ENCODE measurements at places on chromosomes 2 and 18.

GRCh38 chr2:24814516-24814915 is 21.3 kb downstream of the CENPO start:
- no peak for DNase-seq

DNA sequence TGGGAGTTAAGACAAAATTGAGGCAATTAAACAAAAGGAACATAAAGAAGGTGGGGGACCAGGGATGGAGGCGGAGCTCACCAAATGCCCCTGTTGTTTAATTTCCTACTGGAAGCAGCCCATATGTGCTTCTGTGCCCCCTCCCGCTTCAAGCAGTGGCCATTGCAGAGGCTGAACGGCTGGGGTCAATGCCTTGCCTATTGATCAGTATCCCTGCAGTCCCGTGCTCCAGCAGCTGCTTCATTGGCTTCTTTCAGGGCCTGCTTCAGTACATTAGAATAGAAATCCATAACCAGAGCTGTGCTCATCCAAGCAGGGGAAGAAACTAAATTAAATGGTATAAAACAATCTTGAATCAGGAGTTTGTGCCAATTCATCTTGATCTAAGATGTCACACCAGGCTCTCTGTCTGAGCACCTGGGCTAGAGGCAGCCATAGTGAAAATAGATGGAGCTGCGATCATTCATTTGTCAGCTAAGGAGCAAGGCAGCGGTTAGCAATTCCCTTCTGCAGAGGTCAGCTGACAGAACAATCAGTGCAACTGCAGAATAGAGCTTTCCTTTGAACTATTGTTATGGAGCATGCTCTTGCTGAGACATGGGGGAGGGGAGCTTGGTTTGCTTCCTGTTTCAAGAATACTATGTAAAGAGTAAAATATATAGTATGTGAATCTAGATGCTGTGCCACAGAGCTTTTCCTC is 222.4 kb downstream of the WDR7 start:
- no peak for DNase-seq

GRCh38 chr2:2266699-2267449 is 64.2 kb downstream of the MYT1L start:
- DNase-seq = no peak

DNA sequence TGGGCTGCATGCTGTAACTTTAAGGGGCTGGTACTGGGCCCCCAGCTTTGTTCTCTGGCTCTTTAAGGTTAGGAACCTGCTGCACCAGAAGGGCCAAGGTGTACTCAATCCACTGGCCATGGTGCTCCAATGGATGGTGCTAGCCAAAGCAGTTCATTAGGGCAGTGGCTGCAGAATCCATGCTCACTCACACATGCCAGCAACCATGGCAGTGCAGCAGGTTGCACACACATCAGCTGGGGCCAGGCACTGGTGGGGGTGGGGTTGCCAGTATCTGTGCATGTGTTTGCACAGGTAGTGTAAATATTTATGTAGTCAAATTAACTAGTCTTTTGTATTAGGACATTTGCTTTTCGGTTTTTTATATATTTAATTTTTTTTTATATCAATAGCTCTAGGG is 228.3 kb upstream of the EPC2 start:
- no peak for DNase-seq

- DNase-seq = no peak
Measured at GRCh38 chr2:233189025-233189424, 62.4 kb upstream of the ATG16L1 start.

GRCh38 chr18:74499633-74500032 is 3.5 kb downstream of the CNDP2 start:
- no peak for DNase-seq

GRCh38 chr2:218221000-218221399 is 4.0 kb downstream of the ARPC2 start:
- DNase-seq = no peak

DNA sequence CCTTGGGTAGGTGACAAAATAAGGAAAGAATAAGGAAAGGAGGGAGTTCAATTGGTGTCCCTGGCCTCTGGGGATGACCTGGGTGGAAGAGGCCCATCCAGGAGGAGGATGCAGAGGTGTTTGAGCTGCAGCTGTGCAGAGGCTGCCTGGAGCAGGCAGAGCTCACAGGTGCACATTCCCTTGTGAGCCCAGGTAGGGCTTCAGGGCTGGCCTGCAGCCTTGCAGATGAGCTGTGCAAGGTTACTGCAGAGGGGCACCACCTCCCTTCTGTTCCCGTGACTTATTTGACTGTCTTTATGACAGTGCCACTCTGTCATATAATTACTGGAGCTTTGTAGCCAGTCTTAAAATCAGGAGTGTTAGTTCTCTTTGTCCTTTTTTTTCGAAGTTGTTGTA is 263.2 kb upstream of the HS6ST1 start:
- DNase-seq = no peak

- DNase-seq = no peak
Measured at GRCh38 chr2:217437290-217437870, 565.4 kb downstream of the TNS1 start.

GRCh38 chr2:240997856-240998705 is at the start of gene SNED1:
TSS of gene SNED1 (plus strand) at chr2:240998618. CDS start at chr2:240998838, 220 bp downstream.
- DNase-seq = no peak

DNA sequence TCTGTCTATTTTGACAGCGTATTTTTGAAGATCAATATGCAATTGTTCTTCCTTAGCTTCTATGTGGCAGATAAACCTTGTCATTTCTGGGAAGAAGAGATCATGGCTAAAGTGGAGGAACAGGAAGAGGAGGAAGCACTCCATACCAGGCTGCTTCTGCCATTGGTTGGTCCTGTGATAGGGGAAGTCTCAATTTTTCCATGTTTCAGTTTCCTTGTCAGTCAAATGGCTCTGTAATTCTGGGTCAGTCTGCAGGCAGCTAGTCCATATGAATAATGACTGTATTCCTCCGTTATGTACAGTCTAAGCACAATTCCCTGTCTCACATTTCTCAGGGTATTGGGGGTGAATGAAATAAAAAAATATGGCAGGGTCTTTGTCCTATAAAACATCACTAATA is 277.6 kb upstream of the CXCR4 start:
- no peak for DNase-seq

GRCh38 chr2:217562871-217563480 is 439.8 kb downstream of the TNS1 start:
- DNase-seq = no peak

- no peak for DNase-seq
Measured at GRCh38 chr2:104582471-104582870, 271.4 kb upstream of the POU3F3 start.

GRCh38 chr2:237662671-237663093 is 35.3 kb downstream of the LRRFIP1 start:
- no peak for DNase-seq

- no peak for DNase-seq
Measured at GRCh38 chr2:33292981-33293595, 183.4 kb upstream of the RASGRP3 start.

- no peak for DNase-seq
Measured at GRCh38 chr18:8084160-8084559, 517.0 kb downstream of the PTPRM start.
